ENCODE measurements at places on chromosomes 13 and 19.

GRCh38 chr19:56125806-56126590, 4.9 kb upstream of the ZNF787 start:
- no peak for DNase-seq

GRCh38 chr13:48561466-48562235, 28.8 kb upstream of the RCBTB2 start:
- DNase-seq, result no peak

- no peak for DNase-seq
Measured at GRCh38 chr19:11078893-11079292, 10.4 kb upstream of the LDLR start.

- DNase-seq, result no peak
Measured at GRCh38 chr19:35249146-35249847, 495 bp downstream of the LSR start.

- DNase-seq, result no peak
Measured at GRCh38 chr19:53909471-53910169, 542 bp downstream of the CACNG7 start.

- DNase-seq, result no peak
Measured at GRCh38 chr19:1534972-1535371, 11.1 kb downstream of the PLK5 start.

GRCh38 chr13:32409001-32409313, 19.0 kb downstream of the N4BP2L1 start:
- no peak for DNase-seq

- DNase-seq, result no peak
Measured at GRCh38 chr13:65917731-65918130, 1312.4 kb downstream of the PCDH9 start.

- DNase-seq, result no peak
Measured at GRCh38 chr19:48966541-48967345, 1.6 kb downstream of the FTL start.

DNA sequence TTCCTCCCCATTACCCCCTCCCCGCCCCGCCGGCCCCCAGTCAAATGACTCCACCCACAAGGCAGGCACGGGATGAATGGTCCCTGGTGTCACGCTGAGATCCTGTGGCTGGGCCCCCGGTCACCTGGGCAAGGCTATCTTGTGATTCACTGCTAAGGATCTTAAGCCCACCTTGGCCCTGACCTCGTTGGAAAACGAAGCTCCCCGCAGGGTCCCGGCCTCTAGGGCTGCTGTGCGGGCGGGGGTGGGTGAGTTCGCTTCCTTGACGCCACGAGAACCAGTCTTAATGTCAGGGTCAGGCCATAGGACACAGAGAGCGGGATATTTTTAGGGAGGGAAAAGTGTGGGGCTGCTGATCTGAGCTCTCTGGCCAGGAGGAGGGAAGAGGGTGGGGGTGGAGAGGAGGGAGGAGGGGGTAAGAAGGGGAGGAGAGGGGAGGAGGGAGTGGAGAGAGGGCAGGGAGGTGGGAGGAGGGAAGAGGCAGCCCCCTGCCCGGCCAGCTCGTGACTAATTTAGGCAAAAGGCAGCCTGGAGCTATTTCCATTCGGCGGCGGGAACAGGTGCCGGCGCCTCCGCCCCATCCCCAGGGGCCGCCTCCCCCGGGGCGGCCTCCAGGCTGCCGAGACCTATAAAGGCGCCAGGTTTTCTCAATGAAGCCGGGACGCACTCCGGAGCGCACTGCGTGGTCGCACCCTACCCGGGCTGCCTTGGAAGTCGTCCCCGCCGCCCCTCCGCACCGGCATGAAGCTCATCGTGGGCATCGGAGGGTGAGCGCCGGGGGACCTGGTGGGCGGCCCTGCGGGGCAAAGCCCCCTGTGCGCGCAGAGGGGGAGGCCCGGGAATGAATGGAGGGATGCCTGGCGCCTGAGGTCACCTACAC, at the start of gene NMRK2:
Gene NMRK2, plus strand, starts transcription at position 139 of the 880 bp plus-strand sequence. Its CDS starts 603 bp downstream, at position 742.
- DNase-seq, result no peak

GRCh38 chr19:5337708-5338655, 2.6 kb downstream of the PTPRS start:
- DNase-seq, result no peak

- DNase-seq, result no peak
Measured at GRCh38 chr19:47093841-47094240, 19.7 kb downstream of the ZC3H4 start.

GRCh38 chr19:43286096-43286495, 16.8 kb upstream of the PSG9 start:
- no peak for DNase-seq

DNA sequence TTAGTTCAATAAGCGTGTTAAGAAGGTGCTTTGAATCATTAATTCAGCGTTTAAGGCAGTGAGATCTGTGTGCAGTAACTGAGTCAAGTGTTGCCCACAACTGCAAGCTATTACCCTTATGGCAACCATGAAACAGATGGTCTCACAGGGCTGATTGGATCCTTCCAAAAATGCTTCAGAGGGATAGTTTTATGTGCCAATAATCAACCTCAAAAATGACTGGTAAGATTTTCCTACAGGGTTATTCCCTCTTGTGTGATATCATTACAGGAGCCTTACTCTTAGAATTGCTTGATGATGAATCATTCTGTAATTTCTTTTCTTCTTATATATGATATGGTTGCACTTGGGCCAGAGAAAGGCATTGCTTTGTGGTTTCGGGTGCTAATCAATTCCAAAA, 1299.2 kb upstream of the ATXN8OS start:
- no peak for DNase-seq

- DNase-seq, result no peak
Measured at GRCh38 chr13:85519363-85519762, 279.9 kb downstream of the SLITRK6 start.

DNA sequence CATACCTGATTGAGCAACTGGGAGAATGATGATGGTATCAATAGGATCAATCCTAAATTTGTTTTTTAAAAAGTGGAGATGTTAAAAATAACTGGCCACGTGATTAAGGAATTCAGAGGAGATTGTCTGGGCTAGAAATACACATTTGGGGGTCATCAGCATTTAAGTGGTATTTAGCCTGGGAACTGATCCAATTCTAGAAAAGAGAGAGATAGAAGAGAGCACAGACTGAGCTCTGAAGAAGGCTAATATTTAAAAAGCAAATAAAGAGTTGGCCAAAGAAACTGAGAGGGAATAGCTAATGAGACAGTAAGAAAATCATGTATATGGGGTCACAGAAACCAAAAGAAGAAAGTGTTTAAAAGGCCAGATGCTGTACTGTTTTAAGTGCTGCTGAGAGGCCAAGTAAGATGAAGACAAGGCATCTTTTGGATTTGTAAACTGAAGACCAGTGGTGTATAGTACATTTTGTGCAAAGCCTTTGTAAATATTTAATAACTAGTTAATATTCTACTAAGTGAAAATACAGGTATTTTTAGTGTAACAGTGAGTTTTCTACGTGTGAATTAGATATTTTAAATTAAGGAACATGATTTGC, 40.2 kb downstream of the UBL3 start:
- DNase-seq, result no peak

GRCh38 chr19:15378534-15379082, 979 bp downstream of the AKAP8 start:
- no peak for DNase-seq

DNA sequence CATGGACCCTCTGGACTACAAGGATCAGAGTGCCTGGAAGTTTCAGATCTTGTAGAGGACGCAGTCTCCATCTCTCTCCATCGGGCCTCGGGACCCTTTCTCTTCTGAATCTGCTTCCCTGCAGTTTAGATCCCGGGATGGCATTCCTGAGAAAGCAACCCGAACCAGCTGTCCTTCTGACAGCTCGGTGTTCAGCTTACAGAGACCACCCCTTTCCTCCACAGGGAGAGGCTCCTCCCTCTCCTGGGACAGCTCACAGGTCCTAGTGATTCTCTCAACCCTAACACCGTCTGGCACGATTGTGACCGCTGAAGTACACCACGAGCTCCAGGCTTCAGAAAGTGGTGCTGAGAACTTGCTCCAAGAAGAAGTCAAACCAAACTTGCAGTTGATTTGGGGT, 18.2 kb downstream of the CRX start:
- DNase-seq, result no peak

DNA sequence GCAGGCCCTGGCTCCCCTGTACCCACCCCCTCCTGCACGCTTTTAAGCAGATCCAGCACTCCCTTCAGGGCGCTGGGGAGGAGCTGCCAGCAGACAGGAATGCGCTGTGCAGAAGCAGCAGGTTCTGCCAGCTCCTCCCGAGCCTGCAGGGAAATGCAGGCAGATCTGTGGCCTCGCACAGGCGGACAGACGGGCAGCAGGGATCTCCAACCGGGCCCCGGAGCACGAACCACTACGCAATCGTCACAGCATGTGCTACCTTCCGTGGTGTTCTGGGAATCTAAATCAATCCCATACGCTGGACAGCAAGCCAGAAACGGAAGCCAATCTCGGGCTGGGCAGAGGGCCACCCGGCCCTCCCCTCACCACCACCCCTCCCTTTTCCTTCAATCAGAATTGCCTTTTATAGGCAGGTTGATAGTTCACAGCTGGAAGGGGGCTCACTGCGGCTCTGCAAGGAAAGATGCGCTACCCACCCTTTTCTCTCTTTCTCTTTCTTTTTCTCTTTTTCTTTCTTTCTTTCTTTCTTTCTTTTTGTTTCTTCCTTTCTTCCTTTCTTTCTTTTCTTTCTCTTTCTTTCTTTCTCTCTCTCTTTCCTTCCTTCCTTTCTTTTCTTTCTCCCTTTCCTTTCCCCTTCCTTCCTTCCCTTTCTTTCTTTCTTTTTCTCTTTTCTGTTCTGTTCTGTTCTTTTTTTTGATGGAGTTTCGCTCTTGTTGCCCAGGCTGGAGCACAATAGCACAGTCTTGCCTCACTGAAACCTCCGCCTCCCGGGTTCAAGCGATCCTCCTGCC, 99.9 kb downstream of the GNG7 start:
- no peak for DNase-seq

Data from GOT3 (cell line).